ENCODE measurements at places on chromosomes 11 and 22.

DNA sequence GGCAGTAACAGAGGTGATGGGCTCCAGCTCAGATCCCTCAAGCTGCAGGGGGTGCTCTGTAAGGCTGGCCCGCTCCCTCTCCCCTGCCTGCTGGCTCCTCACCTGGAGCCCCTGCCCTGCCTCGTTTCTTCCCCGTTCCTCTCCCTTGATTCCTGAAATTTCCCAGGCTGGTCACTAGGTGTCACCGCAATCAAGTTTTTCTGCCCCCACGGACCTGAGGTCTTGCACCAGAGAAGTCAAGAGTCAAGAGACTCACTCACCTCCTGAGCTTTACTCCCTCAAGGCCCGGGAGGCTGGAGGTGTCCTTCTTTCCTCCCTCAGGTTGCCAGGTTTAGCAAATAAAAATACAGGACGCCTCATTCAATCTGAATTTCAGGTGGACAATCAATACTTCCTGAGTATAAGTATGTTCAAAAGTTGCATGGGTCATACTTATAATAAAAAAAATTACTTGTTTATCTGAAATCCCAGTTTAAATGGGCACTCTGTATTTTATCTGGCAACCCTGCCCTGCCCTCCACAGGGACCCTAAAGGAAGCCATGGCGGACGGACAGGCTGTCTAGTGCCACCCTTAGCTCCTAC lies 69.2 kb downstream of the SCUBE1 start:
- DNase-seq: no peak

DNA sequence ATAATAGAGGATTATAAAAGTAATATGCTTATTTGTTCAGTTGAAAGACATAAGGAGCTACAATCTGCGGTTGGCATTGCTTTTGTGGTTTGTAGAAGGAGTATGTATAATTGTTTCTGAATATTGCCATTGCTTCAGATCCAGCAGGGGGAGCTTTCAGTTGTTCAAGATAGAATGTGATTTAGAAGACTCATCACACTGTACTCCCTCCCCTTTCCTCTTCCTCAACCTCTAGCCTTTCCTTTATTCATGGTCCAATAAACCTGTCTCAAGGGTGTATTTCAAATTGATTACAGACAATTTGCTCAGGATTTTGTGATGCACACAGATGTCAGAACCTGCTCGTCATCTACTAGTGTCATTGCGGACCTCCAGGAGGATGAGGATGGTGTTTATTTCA lies 9.8 kb downstream of the PRMT3 start:
- no peak for DNase-seq

GRCh38 chr11:67268962-67269268 lies 2.6 kb downstream of the GRK2 start:
- DNase-seq: peak; percentile 50

DNA sequence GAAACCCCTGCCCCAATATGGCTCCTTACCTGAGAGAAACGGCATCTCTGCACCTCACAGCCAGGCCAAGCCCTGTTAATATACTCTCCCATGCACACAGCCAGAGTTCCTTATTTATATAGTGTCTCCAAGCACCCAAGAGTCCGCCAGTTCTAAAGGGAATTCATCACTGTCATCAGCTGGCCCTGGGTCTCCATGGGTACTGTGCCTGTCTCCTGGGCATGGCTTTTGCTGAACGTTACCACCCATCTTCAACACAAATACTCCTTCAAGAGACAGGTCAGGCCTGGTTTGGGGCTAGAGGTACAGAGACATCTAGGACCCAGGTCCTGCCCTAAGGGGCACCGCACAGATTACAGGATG lies 1.6 kb upstream of the ATG16L2 start:
- DNase-seq: no peak

GRCh38 chr11:34432822-34433221 lies 5.9 kb upstream of the CAT start:
- no peak for DNase-seq

GRCh38 chr22:27719535-27720227 lies 81.9 kb downstream of the MN1 start:
- no peak for DNase-seq

DNA sequence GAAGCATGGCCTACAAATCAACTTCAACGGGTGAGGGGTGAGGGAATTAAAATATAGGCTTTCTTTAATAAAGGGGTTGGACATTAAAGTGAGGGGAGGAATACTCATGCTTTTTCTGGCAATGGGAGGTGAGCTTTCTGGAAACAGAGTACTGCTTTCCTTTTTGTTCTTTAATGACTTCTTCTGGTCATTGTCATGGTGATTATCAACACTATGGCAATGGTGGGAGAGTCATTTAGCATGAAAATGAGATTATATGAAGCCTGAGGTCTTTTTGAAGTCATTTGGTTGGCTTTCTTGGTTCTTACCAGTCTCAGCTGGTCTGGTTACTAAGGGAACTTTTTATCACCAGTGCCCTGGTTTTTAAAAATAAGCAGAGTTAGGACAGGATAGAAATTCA lies 475.8 kb upstream of the LRRC4C start:
- no peak for DNase-seq

- no peak for DNase-seq
Measured at GRCh38 chr22:41664490-41664889, 24.2 kb downstream of the SNU13 start.
